ENCODE measurements at places on chromosomes 3 and 15.

GRCh38 chr3:158794936-158795518 is 6.8 kb upstream of the MFSD1 start:
- peak; percentile 32 for DNase-seq

GRCh38 chr15:54810496-54810895 is 386.2 kb downstream of the RSL24D1 start:
- DNase-seq: no peak

- no peak for DNase-seq
Observed at GRCh38 chr3:184564685-184565385, 3.2 kb downstream of the EPHB3 start.

DNA sequence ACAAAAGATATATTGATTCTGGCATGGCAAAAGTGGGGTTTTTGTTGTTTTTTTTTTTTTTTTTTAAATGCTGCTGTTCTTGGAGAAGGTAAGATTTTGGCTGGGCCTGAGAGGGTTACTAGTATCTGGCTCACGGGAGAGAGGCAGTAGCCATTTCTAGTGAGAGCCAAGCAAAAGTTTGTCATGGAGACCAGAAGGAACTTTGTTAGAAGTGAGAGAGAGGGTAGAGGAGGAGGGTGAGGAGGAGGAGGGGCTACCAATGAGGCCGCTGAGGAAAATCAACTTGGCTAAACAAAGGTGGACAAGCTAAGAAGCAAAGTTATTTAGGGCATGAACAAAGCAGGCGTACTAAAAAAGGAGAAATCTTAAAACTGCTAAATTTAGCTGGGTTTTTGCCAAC is 48.9 kb upstream of the STRIT1 start:
- no peak for DNase-seq

GRCh38 chr3:64262574-64263114 is 37.4 kb upstream of the PRICKLE2 start:
- no peak for DNase-seq

GRCh38 chr3:65901226-65901625 is 137.5 kb downstream of the MAGI1 start:
- no peak for DNase-seq

DNA sequence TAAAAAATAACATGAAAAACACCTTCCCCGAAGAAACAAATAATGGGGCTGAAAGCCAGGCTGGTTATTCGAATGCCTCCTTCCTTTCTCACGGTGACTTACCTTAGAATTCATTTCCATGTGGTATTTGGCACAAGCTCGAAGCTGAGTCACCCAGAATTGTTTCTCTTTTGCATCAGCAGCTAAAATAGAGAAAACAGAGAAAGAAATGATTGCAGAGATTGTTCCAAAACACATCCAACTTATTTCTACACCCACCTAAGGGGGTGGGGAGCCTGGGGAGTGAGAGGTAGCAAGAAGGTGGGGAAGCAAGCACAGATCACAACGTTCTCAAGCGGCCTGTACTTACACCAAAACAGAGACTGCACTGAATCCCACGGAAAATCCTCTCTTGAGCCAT is 104.7 kb downstream of the OSBPL10 start:
- no peak for DNase-seq

DNA sequence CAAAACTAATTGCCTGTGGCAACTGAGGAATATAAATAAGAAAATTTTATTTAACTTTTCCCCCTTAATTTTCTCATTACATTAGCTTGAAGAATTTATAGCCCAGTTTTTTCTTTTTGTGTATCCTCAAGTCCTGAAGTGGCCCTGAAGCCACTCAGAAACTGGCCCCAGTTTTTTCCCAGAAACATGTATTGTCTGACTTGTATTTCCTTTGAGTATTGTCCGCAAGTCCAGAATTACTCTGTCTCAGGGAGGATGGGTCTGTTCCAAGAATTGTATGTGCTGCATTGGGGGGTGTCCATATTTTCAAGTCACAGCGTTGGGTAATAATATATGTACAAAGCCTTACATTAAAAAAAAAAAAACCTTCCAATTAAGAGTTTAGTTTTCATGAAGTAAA is 149.7 kb upstream of the IL12A start:
- no peak for DNase-seq

- no peak for DNase-seq
Observed at GRCh38 chr3:172283841-172284357, 164.4 kb downstream of the GHSR start.

DNA sequence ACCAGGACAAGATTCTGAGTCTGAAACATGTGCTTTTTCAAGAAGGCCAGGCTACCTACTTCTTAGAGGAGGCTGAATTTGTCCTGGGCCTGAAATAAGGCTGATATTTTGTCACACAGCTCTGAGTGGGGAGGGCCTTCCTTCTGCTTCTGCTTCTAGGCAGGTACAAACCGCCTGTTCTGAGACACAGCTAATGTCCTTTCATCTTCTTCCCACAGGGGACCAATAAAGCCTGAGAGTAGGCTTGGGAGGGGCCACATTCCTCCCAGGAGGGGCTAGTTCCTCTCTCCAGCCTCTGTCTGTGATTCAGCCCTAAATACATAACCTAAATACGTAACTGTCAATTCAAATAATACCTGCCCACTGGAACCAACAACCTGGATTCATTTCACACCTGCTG is 34.8 kb downstream of the CRYGS start:
- no peak for DNase-seq

DNA sequence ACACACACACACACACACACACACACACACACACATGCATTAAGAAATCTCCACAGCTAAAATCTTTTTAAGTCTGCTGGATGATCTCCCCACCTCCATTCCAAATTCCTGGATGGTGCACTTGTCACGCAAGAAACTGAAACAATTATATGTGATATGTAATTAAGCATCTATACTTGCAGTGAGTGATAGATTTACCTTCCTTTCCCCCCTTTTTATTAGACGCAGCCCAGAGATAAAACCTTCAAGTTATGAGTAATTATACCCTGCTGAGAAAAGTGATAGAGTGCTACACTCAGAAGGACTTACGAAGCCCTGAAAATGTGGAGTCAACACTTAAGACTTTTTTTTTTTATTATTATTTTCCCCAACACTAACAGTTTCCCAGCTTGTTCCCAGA is 255.2 kb downstream of the LSAMP start:
- no peak for DNase-seq

- DNase-seq: no peak
Observed at GRCh38 chr3:70607469-70607868, 295.0 kb upstream of the MDFIC2 start.

DNA sequence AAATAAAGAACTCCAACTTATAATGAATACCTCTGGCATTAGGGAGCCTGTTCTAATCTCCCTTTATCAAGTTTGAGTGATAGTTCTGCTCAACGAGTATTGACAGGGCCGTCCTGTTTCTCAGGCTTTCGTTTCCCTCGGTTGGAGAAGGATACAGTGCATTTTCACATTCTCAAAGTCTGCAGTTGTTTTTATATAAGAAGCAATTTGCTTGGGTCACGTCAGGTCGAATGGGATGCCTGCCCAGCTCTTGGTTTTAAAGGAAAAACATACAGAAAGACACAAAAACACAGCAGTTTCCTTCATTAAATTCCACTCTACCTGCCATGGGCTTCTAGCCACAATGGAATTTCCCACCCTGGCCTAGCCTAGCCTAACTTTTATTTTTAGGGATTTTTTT is 366.3 kb downstream of the TIGIT start:
- no peak for DNase-seq

GRCh38 chr3:183427876-183428446 is 458 bp downstream of the MCF2L2 start:
- DNase-seq: no peak

- DNase-seq: no peak
Observed at GRCh38 chr3:192899540-192899982, 18.1 kb downstream of the MB21D2 start.

DNA sequence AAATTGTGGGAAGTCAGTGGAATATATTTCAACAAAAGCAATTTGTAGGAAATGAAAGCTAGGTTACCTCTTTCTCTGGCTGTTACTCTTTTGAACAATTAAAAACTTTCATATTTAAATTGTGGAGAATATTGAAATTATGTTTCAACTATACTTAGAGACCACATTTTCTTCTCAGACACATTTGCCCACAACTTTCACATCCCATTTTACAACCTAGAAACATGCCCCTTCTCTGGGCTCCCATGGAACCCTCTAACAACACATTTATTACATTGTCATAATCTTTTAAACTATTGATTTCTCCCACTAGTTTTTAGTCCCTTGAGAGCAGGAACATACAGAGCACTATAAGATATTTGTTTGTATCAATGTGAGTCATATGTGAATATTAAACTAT is 211.7 kb upstream of the TTC14 start:
- DNase-seq: no peak

DNA sequence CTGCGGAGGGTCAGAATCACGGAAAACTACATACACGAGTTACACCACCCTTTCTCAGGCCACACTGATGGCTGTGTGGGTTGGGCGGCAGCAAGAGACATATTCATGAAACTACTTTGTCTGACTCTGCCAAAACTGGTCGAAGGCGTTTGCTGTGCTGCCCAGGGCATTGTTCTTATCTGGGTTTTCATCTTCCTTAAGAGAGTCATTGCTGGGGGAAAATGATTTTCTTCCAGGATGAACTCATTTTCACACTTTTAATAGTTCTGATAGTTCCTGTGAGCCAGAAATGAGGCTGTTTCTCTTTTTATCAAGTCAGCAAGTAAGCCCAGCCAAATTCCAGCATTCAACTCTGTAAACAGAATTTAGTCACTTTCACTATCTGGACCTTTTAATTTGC is 47.6 kb downstream of the TRIM71 start:
- peak; percentile 32 for DNase-seq

DNA sequence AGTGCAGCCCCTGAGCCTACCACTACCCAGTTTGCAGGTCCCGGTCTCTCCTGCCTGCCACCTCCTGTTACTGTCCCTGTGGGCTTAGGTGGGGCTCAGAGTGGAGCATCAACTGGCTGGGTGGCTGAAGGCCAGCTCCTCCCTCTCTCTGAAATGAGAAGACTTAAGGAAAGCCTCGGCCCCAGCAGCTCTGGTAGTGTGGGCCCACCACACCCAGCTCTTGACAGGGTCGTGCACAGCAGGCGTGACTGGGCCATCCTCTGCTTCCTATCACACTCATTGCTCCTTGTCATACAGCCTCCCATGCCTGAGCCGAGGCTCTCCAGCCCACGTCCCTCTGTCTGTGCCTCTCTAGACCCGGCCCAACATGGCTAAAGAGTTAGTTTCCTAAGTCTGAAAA is 142.7 kb upstream of the LINGO1 start:
- DNase-seq: no peak

- DNase-seq: no peak
Observed at GRCh38 chr3:157786211-157786610, 283.0 kb upstream of the VEPH1 start.

GRCh38 chr3:33889394-33890039 is 91.1 kb downstream of the PDCD6IP start:
- DNase-seq: no peak

DNA sequence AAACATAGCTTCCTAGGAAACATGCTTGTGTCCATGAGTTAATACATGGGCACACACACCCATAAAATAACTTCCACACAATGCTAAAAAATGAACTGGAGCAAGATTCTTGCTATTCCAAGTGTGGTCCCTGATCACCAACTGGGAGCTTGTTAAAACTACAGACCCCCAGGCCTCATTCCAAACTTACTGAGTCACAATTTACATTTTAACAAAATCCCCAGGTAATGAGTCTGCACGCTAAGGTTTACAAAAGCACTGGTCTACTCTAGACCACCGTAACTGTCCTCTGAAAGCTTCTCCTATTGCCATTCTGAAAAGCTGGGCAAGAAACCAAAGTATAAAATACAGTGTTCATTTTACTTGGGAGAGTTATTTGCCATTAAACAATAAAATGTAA is 45.4 kb downstream of the IGF2BP2 start:
- DNase-seq: no peak

DNA sequence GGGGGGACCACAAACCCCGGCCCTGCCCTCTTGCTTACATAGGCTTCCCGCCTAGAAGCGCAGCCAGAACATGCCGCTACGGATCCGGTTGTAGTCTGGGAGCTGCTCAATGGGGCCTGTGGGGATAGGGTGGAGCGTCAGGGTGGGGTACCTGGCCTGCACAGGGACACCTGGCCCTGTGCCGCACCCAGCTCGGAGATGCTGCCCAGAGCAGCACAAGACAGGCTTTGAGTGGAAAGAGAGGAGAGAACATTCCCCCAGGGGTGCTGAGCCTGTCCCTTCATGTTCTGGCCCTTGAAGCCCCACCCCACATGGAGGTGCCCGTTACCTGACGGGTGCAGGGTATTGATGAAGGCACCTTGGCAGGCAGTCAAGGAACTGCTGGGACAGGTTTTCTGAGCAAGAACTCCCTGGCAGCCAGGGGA is 4.0 kb upstream of the COL7A1 start:
- no peak for DNase-seq

DNA sequence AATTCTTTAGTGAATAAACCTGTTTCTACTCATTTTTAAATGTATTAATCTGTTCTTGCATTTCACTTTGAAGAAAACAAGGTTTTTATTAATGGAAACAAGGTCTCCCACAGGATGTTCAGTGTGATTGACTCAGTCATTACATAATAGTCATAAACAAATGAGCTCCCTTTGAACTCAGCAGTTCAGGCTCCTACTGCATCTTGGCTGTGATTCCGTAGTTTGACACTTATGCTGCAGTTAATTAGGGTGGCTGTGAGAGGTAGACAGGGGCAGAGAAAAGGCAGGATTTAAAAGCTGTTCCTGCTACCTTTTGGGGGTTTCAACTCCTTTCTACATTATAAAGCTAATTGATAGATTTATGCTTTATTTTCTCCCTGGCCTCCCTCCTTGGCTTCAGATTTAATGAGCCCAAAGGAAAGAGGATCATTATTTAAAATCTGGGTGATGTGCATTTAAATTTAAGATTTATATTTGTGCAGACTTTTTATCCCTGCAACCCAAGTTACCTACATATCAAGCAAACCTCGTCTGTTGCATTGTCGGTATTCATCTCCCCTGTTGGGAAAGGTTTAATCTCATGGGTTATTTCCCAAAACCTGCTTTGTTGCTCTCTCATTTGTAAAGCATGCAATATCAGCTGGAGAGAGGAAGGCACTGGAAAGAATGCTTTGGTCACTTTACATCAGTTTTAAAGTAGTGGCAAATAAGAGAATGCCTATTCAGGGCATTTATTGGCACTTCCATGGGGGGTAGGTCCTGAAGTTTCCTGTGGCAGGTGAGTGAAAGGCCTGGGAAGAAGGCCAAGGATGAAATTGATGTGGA is 345.0 kb upstream of the NR2E3 start:
- DNase-seq: no peak

DNA sequence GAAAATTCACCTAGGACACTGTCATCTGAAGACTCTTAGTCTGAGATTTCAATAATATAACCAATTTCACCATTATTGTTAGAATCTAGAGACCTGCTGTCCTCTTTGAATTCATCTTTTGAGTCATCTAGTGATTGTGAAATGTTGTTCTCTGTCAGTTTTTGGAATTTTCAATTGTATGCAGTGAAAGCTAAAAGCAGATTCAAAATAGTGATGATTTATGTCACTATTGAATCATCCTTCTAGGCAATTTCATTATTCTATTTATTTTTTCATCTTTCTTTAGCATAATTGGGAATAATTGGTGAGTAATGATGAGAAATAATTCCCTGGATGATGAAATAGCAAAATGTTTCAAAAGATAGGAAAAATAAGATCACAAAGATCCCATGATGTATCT is 101.7 kb upstream of the EIF1B start:
- no peak for DNase-seq

Measured in HepG2 (cell line).